Smooth muscle cell of the umbilical artery (primary cell): ENCODE measurements at places on chromosomes 7 and 10. TPM values are rescaled to one million over a fixed set of nuclear protein-coding genes. Genes with fewer than 3 reads are reported as not detected.

SPRN gene
- total RNA-seq: 0.59 and 1.6 TPM in 2 replicates

IDI2 gene
- not detected in 2 replicates for total RNA-seq

CALML3 gene
- total RNA-seq: not detected in 2 replicates

PNLIPRP1 gene
- not detected in 2 replicates for total RNA-seq

STRIP2 gene
- 3.3 and 9.8 TPM in 2 replicates for total RNA-seq
